Non-pigmented ciliary epithelial cell (primary cell): ENCODE measurements at places on chromosomes 3 and 15.

- DNase-seq = no peak
These were observed 37.5 kb upstream of the MYZAP start for GRCh38 chr15:57554063-57554811.

GRCh38 chr15:63212050-63213004 is 22.9 kb downstream of the RAB8B start:
- DNase-seq = no peak

DNA sequence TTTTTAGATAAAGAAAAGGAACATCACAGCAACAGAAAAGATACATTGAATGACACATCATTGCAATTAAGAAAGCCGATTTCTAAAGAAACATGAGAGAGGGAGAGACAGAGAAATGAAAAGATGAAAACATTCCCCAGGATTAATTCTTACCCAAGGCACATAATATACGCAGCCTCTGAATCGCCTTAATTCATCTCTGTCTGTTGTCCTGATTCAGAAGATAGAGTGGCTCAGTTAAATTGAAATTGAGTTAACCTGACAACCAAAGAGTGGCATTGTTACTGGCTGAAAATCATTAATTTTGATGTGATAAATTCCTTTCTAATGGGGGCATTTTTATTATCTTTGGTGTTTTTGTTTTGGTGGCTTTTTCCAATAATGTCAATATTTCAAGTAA is 701.9 kb downstream of the EDEM1 start:
- no peak for DNase-seq

GRCh38 chr15:97979140-97979520 is 18.6 kb downstream of the ARRDC4 start:
- DNase-seq = no peak

- DNase-seq = no peak
These were observed 72.4 kb upstream of the MME start for GRCh38 chr3:155007729-155008128.

- no peak for DNase-seq
These were observed 295.7 kb upstream of the WNT5A start for GRCh38 chr3:55782807-55783206.

- DNase-seq = no peak
These were observed 105.5 kb downstream of the SEMA5B start for GRCh38 chr3:122921791-122922651.

DNA sequence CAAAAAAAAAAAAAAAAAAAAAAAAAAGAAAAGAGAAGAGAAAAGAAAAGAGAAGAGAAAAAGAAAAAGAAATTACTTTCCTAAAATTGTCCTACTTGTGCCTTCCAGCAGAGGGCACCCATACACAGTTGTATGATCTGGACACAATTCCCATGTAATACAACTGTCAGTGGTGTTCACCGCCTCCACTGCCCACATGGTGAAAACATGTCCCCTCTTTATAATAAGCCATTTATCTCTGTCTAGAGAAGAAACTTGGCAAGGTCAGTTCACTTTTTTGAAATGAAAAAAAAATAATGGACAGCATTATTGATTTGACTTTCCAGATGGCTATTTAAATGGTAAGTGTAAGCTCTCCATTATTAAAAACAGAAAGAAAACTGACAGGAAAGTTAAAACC is 459.4 kb downstream of the GBE1 start:
- DNase-seq = no peak

- DNase-seq = no peak
These were observed 67.7 kb upstream of the FGF12 start for GRCh38 chr3:192795021-192795420.

DNA sequence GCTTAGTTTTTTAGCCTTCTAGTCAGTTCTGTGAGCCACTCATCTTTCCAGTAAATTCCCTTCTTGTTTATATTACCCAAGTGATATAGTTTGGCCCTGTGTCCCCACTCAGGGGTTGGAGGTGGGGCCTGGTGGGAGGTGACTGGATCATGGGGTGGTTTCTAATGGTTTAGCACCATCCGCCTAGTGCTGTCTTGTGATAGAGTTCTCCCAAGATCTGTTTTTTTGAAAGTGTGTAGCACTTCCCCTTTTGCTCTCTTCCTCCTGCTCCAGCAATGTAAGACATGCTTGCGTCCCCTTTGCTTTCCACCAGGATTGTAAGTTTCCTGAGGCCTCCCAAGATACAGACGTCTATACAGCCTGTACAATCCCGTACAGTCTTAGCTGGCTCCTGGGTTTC is 53.7 kb upstream of the INO80 start:
- DNase-seq = no peak

DNA sequence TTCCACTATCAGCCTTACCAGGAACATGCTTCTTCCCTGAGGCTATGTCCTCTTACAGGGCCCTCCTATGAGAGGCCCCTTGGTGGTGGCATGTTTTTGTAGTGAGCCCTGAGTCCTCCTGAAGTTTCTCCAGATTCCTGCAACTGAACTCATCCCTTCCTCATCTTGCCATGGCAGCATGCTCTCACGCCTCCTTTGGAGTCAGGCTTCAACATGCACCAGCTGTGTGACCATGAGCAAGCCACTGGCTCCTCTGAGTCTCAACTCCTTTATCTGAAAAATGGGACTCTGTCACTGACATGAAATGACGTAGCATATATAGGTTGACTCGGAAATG is 216.3 kb upstream of the TLE3 start:
- no peak for DNase-seq

DNA sequence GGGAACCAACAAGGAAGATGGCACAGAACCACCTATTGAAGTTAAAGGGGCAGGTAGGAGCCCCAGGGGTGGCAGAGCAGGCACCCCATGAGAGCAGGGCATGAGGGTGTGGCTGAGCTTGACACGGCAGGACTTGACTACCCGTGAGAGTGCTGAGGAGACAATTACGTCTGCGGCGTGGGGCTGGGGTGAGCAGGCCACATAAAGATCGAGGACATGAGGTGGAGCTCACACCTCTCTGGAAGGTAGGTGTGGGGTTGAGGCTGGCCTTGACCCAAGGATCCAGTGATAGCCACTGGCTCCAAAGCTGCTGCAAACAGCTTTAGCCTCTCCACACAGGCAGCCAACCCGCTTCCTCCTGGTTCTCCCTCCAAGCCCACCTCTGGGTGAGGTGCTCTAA is 64.5 kb downstream of the PCSK6 start:
- no peak for DNase-seq

DNA sequence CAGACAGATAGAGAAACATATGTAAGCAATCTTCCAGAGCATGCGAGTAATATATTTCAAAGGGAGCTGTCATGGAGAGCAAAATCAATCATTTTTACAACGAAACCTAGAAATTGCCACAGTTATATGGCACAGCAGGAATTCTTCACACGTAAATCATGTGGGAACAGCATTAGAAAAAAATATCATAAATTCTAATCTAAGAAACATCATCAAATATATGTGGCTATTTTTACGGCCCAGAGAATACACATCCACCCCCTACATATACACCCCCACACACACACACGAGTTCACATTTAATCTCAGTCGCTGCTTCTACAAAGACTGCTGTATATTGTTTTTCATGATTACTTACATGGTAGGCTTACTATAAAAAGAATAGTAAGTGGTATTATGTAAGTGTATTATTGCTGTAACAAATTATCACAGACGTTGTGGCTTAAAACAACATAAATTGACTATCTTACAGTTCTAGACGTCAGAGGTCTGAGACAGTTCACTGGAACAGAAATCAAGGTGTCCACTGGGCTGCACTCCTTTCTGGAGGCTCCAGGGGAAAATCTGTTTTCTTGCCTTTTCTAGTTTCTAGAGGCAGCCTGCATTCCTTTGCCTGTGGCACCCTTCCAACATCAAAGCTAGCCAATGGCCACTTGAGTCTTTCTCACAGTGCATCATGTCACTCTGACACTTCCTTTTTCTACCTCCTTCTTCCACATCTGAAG is 363.3 kb downstream of the ULK4 start:
- no peak for DNase-seq

DNA sequence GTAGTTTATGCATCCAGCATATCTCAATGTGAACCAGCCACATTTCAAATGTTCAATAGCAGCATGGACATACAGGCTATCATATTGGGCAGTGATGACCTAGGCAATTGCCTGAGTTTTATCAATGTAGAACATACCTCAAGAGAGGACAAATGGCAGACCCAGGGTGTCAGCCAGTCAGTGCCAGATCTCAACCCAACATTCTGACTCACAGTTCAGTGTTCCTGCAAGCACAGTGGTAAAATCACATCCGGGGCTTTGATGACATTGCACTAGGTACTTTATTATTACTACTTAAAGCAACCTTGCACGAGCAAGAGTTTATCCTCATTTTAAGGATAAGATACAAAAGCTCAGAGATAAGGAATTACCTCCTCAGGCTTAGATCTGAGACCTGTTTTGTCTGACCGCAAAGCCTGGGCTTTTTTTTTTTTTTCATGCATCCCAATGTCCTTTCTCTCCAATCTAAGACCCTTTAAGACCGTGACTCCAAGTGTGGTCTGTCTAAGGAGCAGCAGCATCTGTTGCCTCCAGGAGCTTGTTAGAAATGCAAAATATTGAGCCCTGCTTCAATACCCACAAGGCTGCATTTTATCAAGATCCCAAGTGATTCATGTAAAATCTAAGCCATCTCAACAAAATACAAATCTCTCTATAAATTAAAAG is 60.1 kb downstream of the SLC12A1 start:
- DNase-seq = peak; percentile 8

GRCh38 chr3:12536423-12536822 is 8.9 kb downstream of the MKRN2OS start:
- DNase-seq = no peak

- DNase-seq = no peak
These were observed 24.1 kb downstream of the ZBTB38 start for GRCh38 chr3:141392416-141392815.

DNA sequence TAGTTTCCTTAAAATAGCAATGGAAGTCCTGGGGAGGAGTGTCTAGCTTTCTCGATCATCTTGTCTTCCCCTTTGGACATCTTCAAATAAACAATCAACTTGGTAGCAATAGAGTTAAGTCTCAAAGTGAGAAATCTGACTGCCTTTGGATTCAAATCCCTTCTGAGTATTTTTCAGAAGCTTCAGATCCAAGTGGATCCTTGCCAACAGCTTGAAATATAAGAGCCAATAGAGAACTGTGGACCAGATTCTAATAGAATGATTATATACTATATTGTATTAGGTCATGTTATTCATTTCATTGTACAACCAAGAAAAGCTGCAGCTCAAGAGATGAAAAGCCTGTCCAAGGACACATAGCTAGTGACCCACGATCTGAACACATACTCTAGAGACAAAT is 60.2 kb downstream of the SYNPR start:
- DNase-seq = no peak

GRCh38 chr3:159169828-159170227 is 368.0 kb downstream of the MFSD1 start:
- DNase-seq = peak; percentile 86

- DNase-seq = no peak
These were observed 684 bp downstream of the TNFAIP8L3 start for GRCh38 chr15:51093839-51094605.

GRCh38 chr3:170809007-170809974 is 60.7 kb downstream of the RPL22L1 start:
- DNase-seq = peak; percentile 67

DNA sequence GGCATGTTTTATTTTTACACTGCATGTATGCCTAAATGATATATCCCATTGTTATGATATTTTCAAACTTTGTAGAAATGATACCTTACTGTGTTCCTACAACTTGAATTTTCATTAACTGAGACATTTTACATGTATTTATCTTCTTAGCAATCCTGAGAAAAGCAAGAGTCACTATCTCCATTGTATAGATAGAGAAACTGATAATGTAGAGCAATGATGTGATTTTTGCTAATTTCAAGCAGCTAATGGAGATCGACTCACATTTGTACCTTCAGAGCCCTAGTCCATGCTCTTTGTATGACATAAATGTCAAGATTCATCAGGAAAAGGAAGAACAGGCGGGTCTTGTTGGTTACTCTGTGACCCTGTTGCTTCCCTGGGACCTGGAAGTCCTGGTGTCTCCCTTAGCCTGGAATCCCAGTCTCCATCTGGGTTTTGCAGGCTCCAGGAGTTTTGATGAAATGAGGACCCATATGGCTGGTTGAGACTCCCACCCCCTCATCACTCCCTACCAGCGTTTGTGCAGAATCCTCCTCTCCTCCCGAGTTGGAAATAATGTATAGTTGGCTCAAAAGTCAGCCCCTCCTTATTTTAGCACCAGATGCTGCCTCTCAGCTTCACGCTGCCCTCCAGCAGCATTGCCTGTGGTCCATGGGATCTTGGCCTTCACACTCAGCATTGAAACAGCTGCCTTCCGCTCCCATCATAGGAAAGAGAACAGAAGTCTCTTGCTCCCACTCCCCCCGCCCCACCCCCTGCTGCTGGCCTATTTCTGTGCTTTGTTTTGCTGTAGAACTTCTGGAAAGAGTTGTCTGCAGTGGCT is 67.1 kb downstream of the APBA2 start:
- no peak for DNase-seq
